Uterus (tissue), 4 donors: ENCODE measurements at places on chromosomes 1 and 21. TPM values are rescaled to one million over a fixed set of nuclear protein-coding genes. Genes with fewer than 3 reads are reported as not detected.

The ZFP69 gene
- 9.0 TPM for total RNA-seq

The TEDDM1 gene
- not detected for total RNA-seq

The LAD1 gene
- not detected for total RNA-seq

The MX1 gene
- 36.8 TPM for total RNA-seq

DNA sequence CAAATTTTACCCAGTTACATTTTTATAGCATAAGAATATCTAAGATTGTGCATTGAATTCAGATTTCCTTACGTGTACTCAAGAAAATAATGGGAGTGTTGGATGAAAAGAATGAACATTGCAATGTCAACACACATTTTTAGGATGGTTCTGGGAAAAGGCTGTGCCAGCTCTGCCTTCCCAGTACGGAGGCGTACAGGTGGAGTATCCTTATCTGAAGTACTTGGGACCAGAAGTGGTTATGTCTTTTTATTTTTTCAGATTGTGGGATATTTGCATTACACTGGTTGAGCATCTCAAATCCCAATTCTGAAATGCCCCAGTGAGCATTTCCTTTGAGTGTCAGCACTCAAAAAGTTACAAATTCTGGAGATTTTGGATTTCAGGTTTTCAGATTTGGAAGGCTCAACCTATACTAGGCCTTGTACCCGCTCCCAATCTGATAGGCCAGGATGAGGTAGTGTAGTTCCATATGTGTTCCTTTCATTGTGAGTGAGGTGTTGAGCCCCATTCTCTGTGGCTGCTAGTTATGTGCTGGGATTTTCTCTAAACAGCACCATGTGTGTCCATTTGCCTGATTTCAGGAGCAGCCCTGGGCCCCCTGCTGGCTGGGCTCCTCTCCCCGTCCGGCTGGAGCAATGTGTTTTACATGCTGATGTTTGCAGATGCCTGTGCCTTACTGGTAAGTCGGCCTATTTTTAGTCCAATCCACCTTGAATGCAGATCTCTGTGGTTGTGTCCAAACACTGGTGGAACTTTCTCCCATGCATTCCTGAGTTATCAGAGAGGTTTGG lies 60.8 kb downstream of the SLC37A1 start:
- DNase-seq: peak; percentile 1

- no peak for DNase-seq
These were observed 3934.3 kb downstream of the SRGAP2C start for GRCh38 chr1:125119024-125119441.

DNA sequence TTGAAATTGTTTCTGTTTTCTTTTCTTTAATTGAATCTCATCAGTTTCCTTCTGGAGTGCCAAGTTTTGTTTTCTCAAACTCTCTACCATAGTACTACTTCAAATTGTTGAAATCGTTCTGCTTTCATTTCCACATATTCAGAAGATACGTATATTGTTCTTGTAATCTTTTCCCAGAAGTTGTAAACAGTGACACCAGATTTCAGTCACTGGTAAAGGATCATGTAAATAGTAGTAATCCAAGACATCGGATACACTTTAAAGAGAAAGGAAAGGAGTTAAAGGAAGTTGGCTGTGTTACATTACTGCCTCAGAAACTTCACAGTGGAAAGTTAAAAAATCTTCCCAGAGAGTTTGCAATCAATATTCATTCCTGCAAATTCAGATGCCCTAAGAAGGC lies 67.5 kb downstream of the RGL1 start:
- no peak for DNase-seq

GRCh38 chr21:44803651-44804050 lies 2.0 kb upstream of the UBE2G2 start:
- DNase-seq: no peak

- no peak for DNase-seq
These were observed 6.1 kb downstream of the CERS2 start for GRCh38 chr1:150968491-150968890.

GRCh38 chr1:201925981-201926645 lies 20.2 kb downstream of the LMOD1 start:
- no peak for DNase-seq

DNA sequence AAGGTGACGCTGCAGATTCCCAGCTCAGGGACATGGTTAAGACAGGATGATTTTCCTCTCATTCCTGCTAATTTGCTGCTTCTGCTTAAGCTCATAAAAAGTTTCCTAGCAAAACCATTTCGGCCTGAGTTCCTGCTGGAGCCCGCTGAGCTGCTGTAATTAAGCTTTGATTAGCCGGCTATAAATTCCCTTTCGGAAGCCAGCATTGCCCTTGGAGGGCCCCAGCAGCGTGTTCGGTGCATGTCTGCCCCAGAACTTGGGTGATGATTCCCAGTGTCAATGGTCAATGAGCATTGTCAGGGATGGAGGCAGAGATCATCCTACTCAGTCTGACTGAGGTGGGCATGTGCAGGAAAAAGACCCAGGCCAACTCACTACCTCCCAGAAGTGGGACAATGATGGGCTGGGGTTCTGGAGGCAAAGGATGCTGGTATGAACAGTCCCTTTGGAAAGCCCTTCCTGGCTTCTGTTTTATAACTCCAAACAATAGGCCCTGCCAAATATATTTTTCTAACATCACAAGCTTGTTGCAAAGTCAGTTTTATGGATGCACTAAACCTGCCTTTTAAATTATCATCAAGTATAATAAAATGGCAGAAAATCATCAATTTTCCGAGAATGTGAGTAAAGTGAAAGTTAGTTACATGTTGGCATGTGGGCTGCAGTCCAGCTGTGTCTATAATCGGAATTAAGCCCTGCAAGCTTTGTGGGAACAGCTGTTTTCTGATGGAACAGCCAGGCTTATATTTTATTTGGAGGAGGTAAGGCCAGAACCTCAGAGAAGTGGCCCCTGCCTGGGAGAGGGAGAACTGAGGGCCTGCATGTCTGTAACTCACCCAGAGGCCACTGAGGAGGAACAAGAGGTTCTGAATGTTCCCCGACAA lies 257.1 kb downstream of the GRIK3 start:
- DNase-seq: no peak

DNA sequence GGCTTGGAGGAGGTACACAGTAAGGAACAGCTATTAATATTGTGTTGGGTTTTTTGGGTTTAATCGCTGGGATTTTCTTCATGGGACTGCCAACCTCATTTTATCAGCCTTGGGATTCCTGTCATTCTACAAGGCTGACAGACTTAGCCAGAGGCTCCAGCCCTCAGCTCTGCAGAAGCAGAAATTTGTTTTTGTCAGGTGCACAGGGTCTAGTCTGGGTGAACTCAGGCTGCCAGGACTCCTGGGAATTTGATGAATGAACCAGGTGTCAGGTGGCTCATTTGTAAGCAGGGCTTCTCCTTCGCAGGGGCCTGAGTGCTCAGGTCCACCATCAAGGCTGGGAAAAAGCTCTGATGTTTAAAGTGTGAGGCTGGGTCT lies 11.5 kb upstream of the ZNF362 start:
- no peak for DNase-seq

- peak; percentile 76 for DNase-seq
These were observed 35.9 kb upstream of the CTTNBP2NL start for GRCh38 chr1:112359961-112360767.

DNA sequence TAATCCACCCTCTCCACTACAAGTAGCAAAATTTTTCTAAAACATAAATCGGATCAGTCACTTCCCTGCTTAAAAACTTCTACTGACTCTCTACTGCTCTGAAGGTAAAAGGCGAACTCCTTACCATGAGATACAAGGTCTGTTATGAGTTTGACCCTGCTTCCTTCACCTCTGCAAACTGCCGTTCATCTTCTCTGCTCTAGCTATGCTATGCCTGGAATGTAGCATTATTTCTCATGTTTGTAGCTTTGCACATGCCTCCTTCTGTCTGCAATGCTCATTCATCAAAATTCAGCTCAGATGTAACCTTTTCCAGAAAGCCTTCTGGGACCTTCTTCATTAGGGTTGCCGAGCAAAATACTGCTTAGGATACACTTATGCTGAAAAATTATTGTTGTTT lies 30.8 kb downstream of the RPL5 start:
- DNase-seq: no peak
